A172 (cell line): ENCODE measurements at places on chromosomes 5 and 9. TPM values are rescaled to one million over a fixed set of nuclear protein-coding genes. Genes with fewer than 3 reads are reported as not detected.

Gene RNF145
- total RNA-seq, result 117 and 122 TPM in 2 replicates

DNA sequence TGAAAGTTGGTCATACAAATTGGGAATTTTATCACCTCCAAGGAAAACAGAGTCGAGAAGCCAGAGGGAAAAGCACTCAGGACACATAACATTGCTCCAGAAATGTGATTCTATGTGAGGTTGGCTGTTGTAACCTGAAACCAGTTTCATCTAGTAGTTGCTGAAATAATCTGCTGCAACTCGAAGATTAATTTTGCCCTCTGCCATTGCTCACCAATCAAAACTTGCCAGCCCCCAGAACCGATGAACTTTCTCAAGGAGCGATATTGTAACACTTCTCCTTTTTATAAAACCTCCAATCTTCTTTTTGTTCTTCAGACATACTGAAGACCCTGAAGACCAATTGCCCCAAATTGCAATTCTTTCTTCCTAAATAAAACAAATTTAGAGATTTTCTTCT, 31.1 kb downstream of the C5orf58 start:
- DNase-seq, result no peak

Gene ANXA6
- total RNA-seq, result 424 and 507 TPM in 2 replicates

- DNase-seq, result no peak
Observed at GRCh38 chr9:111644195-111644772, 13.2 kb downstream of the DNAJC25 start.

- no peak for DNase-seq
Observed at GRCh38 chr5:113654828-113655227, 141.3 kb downstream of the YTHDC2 start.

GRCh38 chr5:65108786-65109743, 340.3 kb downstream of the CWC27 start:
- peak; percentile 21 for DNase-seq

GRCh38 chr5:170716396-170716795, 67.1 kb upstream of the GABRP start:
- DNase-seq, result no peak

DNA sequence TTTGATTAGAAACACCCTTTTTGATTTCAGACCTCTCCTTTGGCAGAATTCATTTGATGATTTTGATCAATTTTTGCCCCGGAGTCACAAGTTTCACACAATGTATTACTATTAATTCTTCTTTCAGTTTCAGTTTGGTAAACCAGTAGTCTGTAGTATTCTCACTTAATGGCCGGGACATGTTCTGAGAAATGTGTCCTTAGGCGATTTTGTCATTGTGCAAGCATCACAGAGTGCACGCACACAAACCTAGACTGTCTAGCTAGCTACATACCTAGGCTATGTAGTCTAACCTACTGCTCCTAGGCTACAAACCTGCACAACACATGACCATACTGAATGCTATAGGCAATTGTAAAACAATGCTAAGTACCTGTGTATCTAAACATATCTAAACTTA, 662.5 kb downstream of the IRX1 start:
- DNase-seq, result no peak

- DNase-seq, result no peak
Observed at GRCh38 chr9:102106439-102106838, 368.0 kb upstream of the GRIN3A start.

Gene SMIM3
- total RNA-seq, result 11.4 and 26.2 TPM in 2 replicates

DNA sequence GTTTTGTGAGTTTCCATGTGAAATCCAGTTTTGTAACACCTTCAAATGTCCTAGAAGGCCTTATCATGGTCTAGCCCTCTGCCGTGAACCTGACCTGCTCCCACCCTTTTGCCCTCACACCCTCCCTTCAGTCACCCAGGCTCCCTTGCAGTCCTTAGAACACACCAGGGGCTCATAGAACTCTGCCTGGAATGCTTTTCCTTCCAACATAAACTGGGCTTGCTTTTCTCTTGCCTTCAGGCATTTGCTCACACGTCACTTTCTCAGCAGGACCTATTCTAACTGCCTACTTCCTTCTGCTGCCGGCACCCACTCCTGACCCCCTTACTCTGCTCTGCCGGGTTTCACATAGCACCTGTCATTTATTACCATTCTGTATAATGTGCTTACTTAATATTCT, 111.9 kb downstream of the PDE8B start:
- DNase-seq, result no peak

Gene PCDHA10
- 0.02 and 0.10 TPM in 2 replicates for total RNA-seq

Gene PTGDS
- 1.6 TPM in 1 of 2 replicates, not detected in the other for total RNA-seq

Gene GAS1
- total RNA-seq, result 1.3 and 1.7 TPM in 2 replicates

- no peak for DNase-seq
Observed at GRCh38 chr5:36801523-36801922, 75.0 kb upstream of the NIPBL start.

GRCh38 chr9:79154806-79155205, 417.0 kb upstream of the TLE4 start:
- no peak for DNase-seq

Gene SPATA31D4
- not detected in 2 replicates for total RNA-seq

- DNase-seq, result no peak
Observed at GRCh38 chr9:656926-657568, 184.4 kb upstream of the DMRT1 start.

- peak; percentile 39 for DNase-seq
Observed at GRCh38 chr5:149128023-149128875, 13.0 kb upstream of the ABLIM3 start.

DNA sequence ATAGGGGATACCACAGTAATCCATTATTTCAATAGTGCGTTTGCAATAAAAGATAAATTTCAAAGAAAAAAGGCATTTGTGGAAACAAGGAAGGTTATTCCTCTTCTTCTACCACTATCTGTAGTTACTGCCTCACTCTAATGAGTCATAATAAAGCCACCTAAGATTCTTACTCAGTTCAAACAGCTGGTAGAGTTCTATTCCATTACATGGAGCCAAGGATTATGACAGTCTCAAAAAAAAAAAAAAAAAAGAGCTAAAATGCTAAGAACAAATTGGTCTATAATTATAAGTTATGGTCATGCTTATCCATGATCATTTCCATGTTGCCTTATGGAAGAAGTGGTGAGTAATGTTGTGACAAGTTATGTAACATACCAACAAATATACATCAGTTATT, 46.3 kb downstream of the DENND1A start:
- DNase-seq, result no peak

- DNase-seq, result no peak
Observed at GRCh38 chr9:126938327-126938726, 23.7 kb downstream of the RALGPS1 start.

GRCh38 chr9:120071760-120072159, 508.2 kb downstream of the CDK5RAP2 start:
- no peak for DNase-seq

DNA sequence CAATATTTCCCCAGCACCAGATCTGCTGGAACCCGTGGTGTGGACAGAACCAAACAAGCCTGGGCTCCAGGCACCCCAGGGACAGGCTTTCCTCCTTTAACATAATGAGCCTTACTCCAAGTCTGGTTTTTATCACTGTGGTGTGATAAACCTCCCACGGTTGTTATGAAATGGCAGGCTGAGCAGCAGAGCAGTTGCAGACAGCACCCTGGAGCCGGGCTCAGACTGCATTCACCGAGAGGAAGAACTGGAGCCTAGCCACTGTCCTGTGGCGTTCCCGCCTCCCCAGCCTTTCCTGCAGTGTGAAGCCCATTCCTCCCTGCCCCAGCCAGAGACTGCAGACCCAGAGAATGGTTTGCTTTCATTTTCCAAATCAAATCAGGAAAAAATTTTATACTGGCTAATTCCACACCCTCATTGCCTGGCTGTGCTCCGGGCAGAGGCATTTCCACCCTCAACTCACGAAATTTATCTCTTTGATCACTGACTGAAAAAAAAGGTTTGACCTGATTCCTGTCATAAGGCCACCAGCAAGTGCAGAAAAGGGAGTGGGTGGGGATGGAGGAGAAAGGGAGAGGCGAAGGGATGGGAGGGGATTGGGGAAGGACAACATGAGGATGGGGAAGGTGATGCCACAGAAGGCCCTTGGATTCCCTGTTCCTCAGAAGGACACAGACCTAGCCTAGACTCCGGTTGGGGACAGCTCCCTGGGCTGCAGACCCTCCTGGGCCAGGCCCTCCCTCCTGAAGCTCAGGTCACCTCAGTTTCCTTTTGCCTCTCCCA, 18.9 kb downstream of the IPPK start:
- no peak for DNase-seq

GRCh38 chr5:28512648-28513047, 1474.3 kb upstream of the CDH9 start:
- DNase-seq, result no peak

Gene TMC1
- not detected in 2 replicates for total RNA-seq

DNA sequence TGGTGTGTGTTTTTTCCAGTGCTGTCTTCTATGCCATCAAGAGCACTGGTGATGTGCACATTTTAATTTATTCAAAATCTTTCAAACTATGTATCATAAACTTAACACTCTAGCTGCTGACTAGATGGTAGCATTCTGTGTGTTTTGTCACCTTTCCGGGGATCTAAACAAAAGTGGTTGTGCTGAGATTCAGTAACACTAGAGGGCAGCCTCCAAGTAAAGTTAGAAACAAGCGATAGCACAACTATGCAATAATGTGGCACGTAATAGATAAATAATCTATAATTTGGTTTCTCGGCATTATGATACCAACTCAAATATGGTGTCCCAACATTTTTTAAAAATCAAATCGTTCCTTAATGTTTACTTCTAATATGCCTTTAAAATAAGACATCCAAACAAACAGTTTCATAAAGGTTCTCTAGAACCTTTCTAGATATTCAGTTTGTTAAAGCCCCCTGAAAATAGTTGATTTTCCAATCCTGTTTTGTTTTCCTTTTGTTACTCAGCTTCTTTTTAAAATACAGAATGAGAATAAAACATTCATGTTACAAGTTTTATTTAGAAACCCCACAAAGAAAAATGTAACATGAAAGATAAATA, 16.9 kb downstream of the SEMA6A start:
- DNase-seq, result peak; percentile 34
